Stimulated activated CD8-positive, alpha-beta memory T cell treated with anti-CD3 and anti-CD28 coated beads, Interleukin-15, amount 100 ng/mL, for 24 hours (primary cell): ENCODE measurements at places on chromosomes 2 and 18.

DNA sequence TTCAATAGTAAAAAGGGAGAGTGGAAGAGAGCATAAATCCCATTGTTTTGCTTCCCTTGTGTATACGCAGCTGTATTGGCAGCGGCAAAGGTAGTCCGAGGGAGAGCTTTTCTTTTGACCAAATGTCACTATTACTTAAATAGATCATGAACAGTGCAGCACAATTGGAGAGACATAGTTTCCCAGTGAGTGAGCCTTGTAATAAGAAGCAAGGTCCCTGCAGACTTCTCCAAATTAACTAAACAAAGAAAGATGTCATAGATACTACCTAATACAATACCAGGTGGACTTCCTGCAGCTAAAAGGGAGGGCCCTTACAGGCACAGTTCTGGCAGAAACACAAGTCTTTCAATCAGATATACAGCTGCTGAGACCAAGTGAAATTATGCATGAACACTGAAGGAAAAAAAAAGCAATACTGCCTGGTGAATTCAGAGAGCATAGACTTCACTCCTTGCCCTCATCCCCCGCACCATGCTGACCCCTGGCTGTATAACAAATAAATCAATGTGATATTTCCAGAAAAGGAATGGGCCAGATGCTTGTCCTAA, 404.7 kb upstream of the CDH2 start:
- DNase-seq: no peak

DNA sequence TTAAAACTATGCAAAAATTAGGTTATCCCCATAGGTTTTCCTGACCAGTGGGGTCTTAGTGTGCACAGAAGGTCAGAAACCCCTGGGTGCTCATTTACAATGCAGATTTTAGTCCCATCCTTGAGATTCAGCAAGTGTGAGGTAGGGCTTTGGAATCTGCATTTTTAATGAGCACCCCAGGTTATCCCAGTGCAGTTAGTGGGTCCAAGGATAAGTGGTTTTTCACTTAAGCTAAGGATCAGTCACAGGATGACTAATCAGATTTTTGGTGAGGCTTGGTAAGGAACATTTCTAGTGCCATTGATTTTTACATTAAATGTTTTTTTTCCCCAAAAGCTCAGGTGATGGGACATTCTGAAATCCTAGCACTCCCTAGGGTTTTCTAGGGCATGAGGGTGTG, 50.7 kb upstream of the MGAT5 start:
- no peak for DNase-seq

GRCh38 chr2:241686324-241686649, 328 bp downstream of the DTYMK start:
- no peak for DNase-seq

DNA sequence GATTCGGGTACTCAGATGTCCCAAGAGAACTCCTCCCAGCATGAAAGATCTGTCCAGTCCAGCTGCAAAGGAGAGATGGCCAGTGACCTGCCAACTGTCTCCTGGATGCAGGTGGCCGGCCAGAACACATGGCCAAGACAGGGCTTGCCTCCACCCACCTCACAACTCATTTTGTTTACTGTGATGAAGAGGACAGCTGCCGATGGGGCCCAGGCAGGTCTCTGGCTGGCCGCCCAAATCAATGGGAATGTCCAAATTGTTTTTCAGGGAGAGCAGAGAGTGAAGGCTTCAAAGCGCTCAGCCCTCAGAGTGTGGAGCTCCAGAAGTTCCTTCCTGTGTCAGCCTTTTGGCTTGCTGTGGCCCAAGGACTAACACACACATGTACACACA, 41.9 kb downstream of the FOSL2 start:
- DNase-seq: no peak

GRCh38 chr2:202378001-202378400, 1.9 kb downstream of the BMPR2 start:
- no peak for DNase-seq

DNA sequence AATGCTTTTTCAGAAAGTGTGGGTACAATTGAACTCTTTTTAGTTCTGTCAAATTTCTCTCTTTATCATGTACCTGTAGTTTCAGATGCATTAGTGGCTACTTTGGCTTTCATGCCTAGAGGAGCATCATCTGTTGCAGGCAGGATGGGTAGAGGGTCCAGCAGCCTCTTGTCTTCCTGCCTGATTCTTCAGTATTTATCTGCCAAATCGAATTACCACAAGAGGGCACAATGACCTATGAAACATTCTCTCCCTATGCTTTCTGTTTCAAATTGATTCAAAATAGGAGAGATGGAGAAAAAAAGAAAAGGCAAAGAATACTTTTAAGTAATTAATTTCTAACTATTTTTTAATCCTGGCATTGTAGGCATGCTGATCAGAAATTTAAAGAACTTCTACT, 477.2 kb downstream of the TRIB2 start:
- no peak for DNase-seq

DNA sequence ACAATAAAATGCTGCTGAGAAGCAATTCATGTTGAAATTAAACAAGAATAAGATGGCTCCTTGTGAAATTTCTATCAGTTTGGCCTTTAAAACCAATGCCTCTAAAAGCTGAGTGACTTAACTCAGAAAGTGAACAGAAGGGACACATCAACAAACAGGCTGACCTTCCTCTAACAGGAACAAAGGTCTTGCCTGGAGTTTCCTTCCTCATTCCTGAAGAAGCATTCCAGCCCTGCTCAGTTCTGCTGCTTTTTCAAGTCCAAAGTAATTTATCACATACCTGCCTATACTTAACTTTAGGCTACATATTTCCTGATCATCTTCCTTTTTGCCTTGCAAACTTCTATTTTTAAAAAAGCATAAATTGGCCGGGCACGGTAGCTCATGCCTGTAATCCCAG, 14.1 kb downstream of the PTRHD1 start:
- DNase-seq: no peak

GRCh38 chr2:25814681-25815080, 63.6 kb downstream of the ASXL2 start:
- DNase-seq: no peak

DNA sequence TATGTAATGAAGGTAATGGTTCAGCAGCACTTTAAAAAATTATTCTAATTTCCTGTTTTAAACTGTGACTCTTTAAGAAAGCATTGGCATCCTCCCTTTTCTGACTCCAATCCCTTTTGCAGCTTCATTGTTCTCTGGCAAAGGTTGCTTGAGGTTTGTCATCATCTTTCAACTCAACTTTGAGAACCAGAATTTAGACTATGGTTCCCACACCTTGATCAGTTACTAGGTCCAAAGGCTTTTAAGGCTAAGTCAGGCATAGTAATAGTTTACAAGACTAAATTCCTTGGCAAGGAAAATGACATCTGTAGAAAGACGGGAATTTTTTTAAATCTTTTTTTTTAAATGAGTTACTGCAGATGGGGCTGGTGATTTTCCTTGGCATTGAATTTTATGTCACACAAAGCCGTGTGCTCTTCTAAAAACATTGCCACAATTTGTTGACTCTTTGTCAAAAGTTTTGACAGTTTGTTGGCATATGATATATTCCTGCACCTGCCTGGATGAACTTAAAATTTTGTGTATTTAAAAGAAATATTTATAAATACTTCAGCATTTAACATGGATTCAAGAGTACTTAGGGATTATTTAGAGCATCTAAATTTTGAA, 451.0 kb downstream of the MEIS1 start:
- no peak for DNase-seq

DNA sequence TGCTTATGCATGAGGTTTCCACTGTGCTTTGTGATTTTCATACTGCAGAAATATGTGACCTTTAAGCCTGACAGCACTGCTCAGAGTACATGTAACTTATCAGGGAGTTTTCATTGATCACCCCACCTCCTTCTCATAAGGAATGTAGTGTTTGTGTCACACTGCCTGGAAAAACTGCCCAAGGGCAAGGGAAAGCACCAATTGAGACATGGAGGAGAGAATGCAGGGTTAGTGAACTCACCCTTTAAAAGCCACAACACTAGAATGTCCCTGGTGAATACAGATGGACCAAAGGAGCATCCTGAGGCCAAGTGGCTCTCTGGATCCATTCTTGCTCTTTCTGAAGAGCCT, 147.2 kb upstream of the SPATS2L start:
- no peak for DNase-seq

GRCh38 chr18:42883169-42883568, 232.3 kb downstream of the RIT2 start:
- no peak for DNase-seq

DNA sequence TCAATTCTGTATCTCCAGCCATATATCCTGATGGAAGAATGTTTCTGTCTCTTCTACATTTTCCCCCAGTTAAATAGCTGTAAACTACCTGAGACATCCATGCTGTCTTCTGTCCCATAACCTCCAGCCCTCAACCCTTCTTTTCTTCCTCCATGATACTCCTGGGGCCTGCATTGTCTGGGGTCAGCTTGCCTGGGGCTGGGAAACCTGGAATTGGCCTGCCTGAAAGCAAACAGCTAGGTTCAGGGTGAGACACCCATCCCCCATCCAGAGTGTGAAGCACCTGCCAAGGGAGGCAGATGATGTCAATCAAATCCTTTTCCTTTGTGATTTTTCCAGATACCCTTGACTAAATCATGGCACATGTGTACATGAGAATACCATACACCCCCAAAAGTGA, 313.7 kb upstream of the MGAT5 start:
- no peak for DNase-seq

DNA sequence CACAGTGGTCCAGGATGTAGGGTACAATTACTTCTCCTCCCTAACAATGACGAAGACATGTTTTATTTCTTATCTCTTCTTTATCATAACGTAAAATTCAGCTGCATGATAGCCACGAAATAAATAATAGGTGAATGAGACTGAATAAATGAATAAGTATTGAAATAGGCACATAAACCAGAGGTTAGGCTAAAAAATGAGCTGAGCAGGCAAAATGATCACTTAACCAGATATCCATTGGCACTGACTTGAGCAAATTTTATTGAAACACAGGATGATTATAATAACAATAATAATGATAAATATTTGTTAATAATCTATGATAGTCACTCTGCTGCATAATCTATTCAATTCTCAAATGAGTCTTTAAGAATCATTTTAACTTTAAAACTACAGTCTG, 506.9 kb upstream of the ZNF804A start:
- DNase-seq: no peak

DNA sequence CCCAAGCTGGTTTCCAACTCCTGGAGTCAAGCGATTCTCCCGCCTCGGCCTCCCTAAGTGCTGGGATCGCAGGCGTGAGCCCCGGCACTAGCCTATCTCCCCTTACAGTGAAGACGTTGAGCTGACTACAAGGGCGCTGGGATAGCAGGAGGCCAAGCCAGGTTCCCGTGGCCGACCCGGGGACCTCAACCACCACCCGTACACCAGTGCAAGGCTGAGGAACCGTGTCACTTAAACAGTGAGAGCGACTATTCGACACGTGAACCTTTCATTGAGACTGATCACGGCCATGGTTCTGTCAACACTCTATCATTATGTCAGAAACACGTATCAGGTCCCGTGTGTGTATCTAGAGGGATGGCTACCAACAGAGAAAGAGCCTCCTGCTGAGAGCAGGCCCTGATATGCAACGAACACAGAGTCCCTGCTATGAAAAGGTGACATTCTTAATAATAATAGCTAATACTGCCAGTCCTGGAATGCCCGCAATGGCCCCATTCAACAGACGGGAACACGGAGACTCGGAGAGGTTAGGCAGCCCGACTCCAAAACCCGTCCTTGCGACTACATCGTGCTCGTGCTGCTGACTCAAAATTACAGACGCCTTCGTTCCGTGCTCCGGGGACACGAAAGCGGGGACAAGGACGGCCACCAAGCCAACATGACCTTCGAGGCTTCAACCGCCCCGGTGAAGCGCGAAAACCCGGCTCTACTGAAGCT, 833 bp downstream of the AFG3L2 start:
- DNase-seq: no peak

GRCh38 chr2:56177420-56178220, 6.2 kb upstream of the CCDC85A start:
- DNase-seq: no peak

- no peak for DNase-seq
Measured at GRCh38 chr2:134262684-134263083, 8.8 kb downstream of the MGAT5 start.

DNA sequence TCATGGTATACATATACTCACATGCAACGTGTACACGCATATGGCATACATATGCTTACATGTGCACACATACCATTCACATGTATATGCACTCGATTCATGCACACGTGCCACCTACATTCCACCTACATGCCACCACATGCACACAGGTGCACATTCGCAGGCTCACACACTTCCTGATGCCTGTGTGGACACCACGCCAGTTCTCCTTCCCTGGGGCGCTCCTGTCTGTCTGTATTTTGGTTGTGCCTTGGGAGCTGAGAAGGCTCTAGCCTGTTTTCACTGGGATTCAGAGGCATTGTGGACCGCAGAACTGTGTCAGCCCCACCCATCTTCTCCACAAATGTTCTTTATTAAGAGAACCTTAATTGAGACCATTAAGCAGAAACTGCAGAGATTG, 96.6 kb upstream of the CTDP1 start:
- no peak for DNase-seq

DNA sequence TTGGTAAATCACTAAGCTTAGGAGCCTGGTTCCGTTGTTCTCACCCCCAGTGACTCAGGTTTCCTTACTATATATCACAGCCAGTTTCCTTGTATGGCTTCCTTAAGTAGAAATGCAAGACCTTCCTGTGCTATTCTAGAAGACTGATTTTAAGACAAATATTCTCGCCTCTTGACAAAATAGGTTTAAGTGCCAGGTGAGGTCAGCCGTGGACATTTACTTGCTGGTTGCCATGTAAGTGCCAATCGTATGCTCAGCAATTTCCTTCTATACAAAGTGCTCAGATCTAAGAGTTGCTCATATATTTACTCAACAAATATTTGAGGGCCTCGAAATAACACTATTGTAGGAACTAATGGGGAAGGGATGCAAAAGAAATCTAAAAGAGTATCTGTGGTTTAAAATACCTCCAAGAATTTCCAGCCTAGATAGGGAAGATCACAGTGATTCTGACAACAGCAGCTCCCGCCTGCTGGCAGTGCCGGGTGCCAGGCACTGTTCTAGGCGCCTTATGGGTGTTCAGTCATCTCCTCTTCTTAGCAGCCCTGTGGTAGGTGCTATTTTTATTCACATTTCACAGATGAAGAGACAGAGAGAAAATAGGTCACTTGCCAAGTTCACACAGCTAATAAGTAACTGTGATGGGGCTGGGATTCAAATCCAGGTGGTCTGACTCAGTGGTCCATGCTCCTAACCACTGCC, 95.3 kb upstream of the B3GNT7 start:
- no peak for DNase-seq

DNA sequence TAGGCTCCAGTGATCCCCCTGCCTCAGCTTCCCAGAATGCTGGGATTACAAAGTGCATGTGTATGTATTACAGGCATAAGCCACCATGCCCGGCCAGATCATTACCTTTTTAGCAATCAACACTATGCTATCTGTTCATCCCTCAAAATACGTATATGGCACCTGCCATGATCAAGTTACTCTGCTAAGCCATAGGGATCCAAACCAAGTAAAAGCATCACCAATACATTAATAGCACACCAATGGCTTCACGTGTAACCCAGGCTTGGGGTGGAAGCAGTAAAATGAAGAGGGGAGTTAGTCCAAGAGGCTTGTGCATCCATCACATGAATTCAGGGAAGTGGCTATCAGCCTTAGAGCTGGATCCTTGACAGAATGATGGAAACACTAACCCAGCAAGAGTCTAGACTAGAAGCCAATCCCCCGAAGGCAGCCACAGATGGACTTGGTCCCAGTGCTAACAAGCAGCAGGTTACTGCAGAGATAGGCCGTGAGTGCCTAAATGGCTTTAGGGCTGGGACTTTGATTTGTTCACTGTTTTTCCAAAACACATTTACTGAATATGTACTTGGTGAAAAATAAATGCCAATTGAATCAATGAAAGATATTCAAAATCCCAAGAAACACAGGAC, 11.3 kb downstream of the HDLBP start:
- DNase-seq: no peak
